ENCODE measurements at places on chromosomes 3 and 15.

DNA sequence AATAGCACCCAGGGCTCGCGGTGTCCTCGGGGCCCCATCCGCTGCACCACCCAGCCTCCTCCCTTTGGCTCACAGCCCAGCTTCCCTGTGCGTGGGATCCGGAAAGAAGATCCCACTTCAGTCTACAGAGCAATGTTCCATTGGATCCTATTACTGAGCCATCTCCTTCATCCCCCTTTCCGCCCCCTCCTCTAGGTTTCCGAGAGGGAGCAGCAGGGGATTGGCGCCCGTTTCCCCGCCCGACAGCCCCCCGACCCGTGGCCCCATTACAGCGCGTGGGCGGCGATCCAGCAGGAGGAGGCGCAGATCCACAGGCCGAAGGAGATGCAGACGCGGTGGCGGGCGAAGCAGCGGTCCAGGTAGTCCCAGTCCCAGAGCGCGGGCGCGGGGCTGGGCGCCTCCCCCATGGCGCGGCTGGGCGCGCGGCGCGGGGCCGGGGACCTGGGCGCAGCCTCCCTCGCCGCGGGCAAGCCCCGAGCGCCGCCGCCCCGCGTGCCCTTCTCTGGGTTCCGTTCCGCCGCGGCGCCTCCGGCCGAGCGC is 340 bp downstream of the TMEM44 start:
- DNase-seq: peak; percentile 23

DNA sequence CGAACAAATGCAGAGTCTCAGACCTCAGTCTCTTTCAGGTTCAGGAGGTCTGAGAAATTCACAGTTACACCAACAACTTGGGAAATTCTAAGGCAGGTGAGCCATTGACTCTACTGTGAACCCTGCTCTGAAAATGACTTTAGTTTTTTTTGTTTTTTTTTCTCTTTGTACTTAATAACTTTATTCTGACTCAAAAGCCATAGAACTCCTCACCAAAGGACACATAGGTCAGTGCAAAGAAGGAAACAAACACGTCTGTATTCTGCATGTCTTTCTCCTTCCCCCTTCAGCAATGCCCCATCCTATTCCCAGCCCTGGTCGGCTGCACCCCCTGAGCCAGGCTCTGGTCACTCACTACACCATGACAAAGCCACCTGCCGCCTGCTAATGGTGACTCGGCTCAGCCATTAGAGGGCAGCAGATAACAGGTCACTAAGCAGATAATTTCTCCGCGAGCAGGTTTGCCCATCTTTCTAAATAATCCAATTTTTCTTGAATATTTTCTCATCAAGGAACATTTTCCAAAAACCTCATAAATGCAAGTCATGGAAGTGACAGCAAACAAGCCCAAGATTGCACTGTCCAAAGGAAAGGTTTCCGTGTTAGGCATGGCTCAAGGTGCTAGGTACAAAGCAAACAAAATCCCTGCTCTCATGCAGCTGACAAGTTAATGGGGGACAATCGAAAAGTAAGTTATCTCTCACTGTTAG is 37.7 kb downstream of the TM4SF4 start:
- DNase-seq: peak; percentile 30

- DNase-seq: no peak
Observed at GRCh38 chr15:50219820-50220219, 37.8 kb downstream of the SLC27A2 start.

GRCh38 chr3:125679258-125679657 is 84.0 kb upstream of the OSBPL11 start:
- DNase-seq: no peak

- DNase-seq: no peak
Observed at GRCh38 chr15:45594835-45595530, 7.8 kb downstream of the BLOC1S6 start.

DNA sequence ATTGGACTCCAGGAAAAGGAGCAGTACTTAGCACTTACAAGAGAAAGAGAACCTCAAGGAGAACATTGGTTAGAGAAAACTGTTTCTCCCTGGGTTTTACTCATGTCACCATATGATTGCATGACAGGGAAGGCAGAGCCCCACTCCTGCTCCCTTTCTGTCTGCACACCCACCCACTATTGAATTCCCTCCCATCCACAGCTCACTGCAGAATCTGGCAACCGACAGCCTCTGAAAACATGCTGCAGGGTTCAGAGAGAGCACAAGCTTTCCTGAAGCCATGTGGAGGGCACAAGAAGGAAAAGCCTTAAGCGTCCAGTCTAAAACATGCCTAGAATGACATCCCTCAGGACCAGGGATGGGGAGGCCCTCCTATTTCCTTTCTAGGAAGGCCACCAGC is 3.0 kb upstream of the IL17RD start:
- no peak for DNase-seq

DNA sequence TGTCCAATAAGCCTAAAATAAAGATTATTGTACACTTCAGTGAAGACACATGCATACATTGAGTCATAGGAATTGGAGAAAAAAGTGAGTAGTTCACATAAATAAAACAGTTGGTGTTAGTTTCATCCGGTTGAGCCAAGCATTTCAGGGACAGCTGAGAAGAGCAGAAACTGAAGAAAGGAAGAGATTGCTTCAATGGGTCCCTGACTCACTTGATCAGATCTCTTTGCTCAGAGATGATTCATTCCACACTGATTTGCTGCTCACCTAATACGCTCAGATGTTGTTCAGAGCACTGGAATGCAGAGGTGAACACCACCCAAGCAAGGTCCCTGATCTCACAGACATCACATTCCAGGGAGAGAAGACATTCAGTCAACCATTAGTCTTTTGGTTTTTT is 93.7 kb downstream of the RAD18 start:
- DNase-seq: no peak

DNA sequence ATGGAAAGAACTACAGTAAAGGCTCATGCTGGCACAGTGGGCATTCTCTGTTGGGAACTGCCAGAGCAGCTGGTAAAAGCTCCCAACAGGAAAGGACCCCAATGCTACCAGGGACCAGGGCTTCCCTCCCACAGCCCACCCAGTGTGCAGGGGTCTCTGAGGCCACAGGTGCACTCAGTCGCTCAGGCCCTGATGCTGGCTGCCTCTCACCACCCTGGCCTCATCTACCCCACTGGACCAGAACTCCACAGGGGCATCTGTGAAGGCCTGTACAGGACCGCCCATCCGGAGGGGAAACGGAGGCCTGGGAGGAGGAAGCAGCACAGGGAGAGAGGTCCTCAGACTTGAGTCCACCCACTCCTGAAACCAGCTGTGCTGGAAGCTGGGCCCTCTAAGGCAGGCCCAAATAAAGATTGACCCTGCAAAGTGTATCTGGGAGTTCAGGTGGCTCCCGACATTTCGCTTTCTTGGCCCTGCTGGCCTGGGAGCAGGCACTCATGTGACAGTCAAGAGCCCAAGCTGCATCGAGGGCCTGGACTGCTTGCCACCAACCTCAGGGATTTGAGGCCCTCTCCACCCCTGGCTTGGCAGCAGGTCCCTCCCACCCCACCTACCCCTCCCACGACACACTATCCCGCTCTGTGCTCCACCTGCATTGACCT is 12.7 kb downstream of the KLF15 start:
- no peak for DNase-seq

DNA sequence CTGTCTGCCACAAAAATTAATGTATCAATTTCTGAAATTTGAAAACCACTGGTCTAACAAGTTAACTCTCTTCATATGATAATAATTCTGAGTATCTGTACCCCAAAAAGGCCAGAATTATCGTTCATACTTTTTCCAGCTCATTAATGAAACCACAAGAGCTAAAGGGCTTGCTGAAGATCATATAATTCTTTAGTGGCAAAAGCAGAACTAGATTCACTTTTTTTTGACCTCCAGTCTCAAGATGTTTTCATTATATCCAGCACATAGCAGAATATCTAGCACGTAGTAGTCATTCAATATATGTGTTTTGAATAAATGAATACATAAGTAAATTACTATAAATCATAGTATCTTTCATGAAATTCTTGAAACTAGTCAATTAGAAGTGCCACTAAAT is 246.7 kb upstream of the KCNH8 start:
- no peak for DNase-seq

DNA sequence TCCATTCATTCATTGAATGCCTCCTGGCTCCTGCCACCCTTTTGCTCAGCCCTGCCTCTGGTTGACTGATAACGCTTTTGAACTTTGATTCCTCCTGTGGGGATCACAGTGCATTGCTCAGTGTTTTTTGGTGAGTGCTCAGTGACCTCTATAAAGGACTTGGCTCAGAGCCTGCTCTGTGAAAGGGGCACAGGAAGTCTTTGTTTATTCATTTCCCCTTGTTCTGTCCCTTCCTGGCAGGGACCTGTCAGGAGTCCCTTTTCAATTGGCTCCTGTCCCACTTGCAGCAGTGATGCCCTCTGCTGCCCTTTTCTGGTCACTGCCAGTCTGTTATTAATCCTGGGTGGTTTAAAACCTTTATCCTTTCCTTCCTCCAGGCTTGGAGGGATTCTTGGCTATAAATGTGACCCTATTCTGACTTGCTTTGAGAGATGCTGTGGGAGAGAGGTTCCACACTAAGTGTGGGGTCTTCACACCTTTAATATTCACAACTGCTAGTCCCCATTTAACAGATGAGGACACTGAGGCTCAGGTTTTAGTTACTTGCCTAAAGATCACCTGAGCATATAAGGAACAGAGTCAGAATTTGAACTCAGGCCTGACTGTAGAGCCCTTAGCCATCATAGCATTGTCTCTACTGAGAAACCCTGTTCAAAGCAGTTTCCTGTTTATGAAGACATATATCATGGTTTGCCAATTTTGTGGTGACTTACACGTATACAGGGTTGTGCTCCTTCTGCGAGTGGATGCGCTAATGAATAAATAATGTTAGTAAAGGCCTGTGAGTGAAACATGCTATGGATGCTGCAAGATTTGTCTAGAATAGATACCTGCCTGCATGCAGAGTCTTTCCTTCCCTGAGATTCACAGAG is 23.2 kb upstream of the TATDN2 start:
- peak; percentile 73 for DNase-seq

DNA sequence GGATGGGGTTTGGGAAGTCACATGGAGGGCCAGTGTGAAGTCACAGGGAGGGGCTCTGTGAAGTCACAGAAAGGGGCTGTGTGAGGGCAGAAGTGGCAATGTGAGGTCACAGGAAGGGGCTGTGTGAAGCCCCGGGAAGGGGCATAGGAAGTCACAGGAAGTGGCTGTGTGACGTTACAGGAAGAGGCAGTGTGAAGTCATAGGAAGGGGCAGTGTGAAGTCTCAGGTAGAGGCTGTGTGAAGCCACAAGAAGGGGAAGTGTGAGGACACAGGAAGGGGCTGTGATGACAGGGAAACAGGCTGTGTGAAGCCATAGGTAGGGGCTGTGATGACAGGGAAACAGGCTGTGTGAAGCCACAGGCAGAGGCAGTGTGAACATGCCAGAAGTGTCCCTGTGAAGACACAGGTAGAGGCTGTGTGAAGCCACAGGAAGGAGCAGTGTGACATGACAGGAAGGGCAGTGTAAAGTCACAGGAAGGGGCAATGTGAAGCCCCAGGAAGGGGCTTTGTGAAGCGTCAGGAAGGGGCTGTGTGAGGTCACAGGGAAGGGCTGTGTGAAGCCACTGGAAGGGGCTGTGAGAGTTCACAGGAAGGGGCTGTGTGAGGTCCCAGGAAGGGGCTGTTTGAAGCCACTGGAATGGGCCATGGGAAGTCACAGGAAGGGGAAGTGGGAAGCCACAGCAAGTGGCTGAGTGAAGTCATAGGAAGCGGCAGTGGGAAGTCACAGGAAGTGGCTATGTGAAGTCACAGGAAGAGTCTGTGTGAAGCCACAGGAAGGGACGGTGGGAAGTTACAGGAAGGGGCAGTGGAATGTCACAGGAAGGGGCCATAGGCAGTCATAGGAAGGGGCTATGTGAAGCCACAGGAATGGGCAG is 37.1 kb downstream of the GASK1A start:
- no peak for DNase-seq

DNA sequence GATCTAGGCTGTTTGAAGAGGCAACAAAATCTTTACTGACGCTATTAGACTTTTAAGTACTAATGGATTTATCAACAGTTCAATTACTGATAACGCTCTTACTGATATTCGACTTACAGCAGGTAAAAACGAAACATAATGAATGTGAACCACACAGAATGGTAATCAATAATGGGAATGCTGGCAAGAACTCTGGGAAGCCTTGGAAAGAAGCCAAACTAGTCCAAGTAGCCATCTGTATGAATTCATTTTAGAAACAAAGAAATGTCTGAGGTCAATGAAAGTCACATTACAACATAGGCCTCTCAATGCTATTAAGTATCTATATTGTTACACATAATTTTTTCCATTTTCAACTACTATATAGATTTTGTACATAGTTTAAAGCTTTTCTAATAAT is 130.0 kb downstream of the DMXL2 start:
- no peak for DNase-seq

DNA sequence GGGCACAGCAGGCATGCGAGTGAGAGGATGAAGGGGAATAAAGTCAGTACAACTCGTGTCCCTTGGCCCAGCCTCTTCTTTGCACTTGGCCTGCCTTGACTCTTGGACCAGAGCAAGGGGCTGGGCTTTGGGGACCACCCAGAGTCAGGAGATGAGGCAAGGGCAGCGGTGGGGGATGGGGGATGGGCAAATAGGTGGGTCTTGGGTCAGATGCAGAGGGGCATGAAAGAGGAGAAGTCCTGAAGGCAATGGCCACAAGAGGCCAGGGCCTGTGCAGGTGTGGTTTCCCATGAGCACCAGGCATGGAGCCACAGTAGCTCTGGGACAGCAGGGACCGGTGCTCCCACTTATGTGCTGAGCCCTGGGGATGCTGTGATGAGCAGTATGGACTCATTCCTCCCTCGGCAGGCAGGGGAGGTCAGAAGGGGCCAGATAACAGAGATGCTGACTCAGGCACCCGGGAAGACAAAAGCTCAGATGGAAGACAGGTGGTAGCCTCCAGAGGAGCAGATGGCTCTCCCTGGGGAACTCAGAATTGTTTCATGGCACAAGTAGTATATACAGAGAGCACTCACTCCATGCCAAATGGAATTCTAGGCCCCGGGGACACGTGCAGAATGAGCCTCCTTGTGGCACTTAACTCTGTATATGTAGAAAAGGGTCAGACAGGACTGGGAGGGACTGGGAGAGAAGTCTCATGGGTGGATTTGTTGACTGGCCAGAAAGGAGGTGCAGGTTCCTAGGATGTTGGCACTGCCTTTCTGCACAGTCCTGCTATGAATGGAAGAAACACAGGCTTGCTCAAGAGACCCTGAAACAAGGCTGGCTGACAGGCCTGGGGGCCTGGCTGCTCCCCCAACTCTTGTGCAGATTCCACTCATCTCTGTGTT is 14.3 kb downstream of the ZBTB47 start:
- DNase-seq: no peak

DNA sequence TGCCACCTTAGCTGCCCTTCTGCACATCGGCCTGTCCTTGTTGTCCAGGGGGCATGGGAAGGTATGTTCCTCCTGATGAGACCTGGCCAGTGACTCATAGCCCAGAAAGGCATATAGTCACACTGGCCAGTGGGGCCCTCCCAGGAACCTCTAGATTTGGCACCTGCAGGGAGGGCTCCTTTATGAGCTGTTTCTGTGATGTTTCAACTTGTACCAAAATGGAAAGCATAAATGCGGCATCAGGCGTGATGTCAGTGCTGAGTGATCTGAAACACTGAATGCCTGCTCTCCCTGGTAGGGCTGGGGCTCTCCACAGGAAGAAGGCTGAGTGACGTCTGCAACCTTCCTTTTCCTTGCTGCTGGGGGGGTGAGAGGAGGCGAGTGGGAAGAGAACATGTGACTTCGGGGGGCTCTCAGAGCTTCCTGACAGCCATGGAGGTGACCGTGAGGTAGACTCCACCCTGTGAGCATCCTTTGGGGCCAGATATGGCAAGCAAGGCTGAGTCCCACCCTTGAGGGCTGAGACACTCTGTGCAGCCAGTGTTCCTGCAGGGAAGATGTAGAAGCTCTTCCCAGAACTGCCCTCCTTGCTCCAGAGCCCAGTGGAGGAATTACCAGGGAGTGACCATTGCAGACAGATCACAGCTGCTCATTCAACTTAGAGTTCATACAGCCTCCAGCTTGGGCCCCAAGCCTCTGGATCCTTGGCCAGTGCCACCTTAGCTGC is 37.1 kb upstream of the APEH start:
- no peak for DNase-seq

Data from stimulated activated CD4-positive, alpha-beta T cell treated with anti-CD3 and anti-CD28 coated beads, Interleukin-2, amount 100 ng/mL, for 24 hours (primary cell).